ENCODE measurements at places on chromosomes 4 and X. TPM values are rescaled to one million over a fixed set of nuclear protein-coding genes. Genes with fewer than 3 reads are reported as not detected.

MAGEE2 gene
- total RNA-seq = not detected

SERTM2 gene
- not detected for total RNA-seq

ING2 gene
- 6.3 TPM for total RNA-seq

CFAP99 gene
- total RNA-seq = not detected

HGFAC gene
- 0.49 TPM for total RNA-seq

ZNF141 gene
- 29.7 TPM for total RNA-seq

AKAP4 gene
- total RNA-seq = not detected

TLR6 gene
- total RNA-seq = 12.8 TPM

SULT1E1 gene
- not detected for total RNA-seq

GDI1 gene
- 124 TPM for total RNA-seq

GUCY1B1 gene
- 24.9 TPM for total RNA-seq

SLC2A9 gene
- 11.0 TPM for total RNA-seq

ZNF674 gene
- 7.9 TPM for total RNA-seq
